ENCODE measurements at places on chromosomes 12 and 14.

DNA sequence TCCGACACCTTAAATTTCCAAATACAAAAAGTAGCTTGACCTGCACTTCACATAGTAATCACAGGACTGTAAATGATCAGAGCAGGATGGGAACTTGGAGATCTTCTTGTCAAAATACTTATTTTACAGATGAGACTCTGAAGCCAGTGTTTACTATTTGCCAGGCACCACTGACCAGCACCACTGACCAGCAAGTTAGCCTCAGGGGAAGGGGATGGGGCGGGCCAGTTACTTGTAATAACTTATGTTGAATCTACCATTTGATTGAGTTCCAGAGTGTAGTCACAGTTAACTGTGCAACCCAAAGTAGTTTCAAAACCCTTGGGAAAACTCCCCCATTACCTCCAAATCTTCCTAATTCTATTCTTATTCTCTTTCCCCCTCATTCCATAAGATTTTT lies 278.4 kb downstream of the PCNX1 start:
- DNase-seq, result no peak

- DNase-seq, result no peak
Observed at GRCh38 chr14:60643141-60643462, 6.2 kb downstream of the SIX1 start.

- DNase-seq, result no peak
Observed at GRCh38 chr12:115078990-115079389, 395.0 kb upstream of the TBX3 start.

- DNase-seq, result no peak
Observed at GRCh38 chr12:95204141-95204866, 13.0 kb downstream of the FGD6 start.

DNA sequence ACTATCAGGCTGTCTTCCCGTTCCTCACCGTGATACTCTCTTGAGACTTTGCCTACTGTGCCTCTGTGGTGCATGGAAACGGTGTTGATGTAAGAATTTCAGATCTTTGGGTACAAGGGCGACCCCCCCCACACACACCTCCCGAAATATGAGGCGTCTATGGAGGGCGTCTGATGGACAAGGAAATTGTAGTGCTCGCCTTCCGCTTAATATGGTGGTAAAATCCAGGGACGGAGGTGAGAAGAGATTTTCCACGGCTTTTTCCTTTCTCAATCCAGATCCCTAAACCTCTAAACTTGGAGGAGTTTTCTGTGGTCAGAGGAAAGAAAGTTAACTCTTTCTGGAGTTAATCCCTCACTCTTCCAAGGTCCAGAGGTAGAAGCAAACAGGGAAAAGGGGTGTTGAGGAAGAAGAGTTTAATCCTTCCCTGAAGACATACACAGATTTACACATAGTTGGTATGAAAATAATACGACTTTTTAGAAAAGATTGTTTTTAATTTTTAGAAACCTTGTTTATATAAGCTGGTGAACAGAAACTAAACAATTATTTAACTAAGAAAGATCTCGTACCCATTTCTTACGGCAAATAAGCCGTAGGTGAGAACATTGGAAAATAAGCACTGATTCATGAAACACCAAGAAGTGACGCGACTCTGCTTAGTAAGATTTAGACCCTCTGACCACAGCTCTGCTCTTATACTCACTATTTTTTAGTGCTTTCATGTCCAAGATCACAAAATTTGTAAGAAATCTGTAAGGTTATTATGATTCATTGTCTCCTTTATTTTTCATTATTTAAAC lies 23.1 kb upstream of the RNASE12 start:
- no peak for DNase-seq

DNA sequence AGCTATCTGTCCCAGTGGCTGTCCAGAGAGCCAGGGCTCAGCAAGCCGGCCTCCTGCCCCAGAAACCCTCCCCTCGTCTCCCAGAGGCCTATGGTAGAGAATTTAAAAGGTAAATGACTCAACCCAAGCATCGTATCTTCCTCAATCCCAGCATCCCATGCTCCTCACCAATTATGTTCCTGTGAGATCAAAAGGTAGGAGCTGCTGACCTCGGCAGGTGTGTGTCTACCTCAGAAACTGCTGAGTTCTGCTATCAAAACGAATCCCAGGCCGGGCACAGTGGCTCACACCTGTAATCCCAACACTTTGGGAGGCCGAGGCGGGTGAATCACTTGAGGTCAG lies 49.3 kb downstream of the FOXN3 start:
- DNase-seq, result no peak

DNA sequence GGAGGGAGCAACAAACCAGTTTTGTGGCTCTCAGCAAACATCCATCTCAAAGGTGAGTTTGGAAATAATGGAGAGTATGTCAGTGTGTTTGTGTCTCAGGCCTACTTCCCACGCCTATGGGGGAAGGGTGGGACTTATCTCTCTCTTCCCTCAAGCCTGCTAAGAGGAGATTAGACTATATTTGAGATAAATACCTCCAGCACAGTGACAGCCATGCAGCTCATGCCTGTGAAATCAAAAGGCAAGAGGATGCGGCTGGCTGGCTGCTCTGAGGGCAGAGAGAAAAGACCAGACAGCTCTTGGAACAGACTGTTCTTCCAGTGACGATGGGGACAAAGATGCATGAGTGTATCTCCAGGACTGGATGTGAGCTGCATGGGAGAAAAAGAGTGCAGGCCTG lies 14.7 kb upstream of the POC1B start:
- DNase-seq, result no peak

DNA sequence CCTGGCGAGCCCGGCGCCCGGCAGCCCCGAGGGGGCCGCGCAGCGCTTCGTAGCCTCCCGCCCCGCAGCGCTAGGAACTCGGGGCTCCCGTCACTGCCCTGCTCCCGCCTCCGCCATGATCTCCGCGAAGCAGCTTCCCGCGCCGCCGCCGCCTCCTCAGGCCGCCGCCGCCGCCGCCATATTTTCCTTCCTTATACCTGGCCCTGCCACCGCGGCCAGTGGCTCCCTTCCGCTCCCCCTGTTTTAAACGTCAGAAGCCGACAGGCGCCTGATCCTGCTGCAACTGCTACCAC lies 286 bp downstream of the PPP4R3A start:
- DNase-seq, result no peak

- DNase-seq, result no peak
Observed at GRCh38 chr12:54765652-54766051, 88.7 kb upstream of the MUCL1 start.
